ENCODE measurements at places on chromosomes 2 and 18. TPM values are rescaled to one million over a fixed set of nuclear protein-coding genes. Genes with fewer than 3 reads are reported as not detected.

DNA sequence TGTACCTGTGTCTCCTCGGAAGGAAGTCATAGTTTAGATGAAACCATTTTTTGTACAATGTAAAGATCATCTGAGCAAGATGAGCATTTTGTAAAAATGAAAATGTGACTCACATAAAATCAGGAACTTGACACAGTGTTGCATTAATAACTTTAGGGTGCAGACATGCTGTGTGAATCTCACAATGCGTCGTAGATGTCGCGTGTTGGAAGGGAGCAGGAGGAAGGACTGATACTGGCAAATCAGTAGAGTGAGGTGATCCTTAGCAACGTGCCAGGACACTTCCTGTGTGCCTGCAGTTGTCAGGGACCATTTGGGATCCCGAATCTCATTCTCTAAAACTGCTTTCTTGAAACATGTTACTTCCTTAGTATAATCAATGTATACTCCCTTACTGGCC lies 103.1 kb downstream of the SH3BP4 start:
- H3K36me3 ChIP-seq = no peaks in the 10 kb centered on the region
- H3K4me3 ChIP-seq = no peak overlapping the region
- no peaks in the 10 kb centered on the region for H3K4me1 ChIP-seq
- no peak overlapping the region for H3K27ac ChIP-seq
- H3K27me3 ChIP-seq = no peaks in the 10 kb centered on the region

GREB1L gene
- 0.31 TPM for total RNA-seq

DNA sequence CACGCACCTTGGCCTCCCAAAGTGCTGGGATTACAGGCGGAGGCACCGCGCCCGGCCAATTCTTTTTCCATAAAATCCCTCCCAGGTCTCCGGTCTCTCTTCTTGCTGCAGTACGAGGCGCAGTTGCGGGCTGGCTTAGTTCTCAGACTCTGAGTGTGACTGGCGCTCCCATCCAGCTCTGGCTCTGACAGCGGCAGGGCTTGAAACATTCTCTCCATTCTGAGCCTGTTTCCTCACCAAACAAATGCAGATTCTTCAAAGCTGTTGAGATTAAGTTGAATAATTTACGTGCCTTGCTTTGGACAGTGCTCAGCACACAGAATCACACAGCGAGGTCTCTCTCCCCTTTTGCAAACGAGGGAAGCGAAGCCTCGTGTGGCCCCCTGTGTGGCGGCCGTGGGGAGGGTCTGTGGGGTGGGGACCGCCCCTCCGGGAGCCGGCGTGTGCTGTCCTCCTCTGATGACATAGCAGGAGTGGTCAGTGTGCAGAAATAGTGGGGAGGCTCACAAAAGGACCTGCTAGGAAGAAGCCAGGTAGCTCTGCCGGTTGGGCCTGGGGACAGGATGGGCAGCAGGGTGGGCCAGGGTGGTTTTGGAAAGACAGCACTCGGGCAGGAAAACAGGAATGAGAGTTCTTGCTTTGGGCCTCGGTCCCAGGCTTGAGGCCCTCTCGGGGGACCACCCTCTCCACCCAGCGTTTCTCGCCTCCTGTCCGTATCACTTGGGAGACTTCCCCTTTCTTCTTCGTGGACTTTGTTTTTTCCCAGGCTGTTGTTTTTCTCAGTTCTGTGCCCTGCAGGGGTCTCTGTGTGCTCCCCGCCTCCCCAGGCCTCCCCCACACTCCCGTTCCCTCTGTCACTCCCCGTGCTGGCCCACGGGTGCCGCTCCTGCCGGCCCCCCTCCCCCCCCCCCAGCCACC lies 75.0 kb downstream of the KCNG2 start:
- H3K4me1 ChIP-seq = no peaks in the 10 kb centered on the region
- H3K36me3 ChIP-seq = no peaks in the 10 kb centered on the region
- H3K27ac ChIP-seq = no peak overlapping the region

PDE11A gene
- total RNA-seq = 0.19 TPM

TTC21B gene
- total RNA-seq = 23.9 TPM
